ENCODE measurements at places on chromosomes 4 and X.

GRCh38 chr4:177699365-177700213 lies 257.4 kb upstream of the AGA start:
- DNase-seq, result no peak

DNA sequence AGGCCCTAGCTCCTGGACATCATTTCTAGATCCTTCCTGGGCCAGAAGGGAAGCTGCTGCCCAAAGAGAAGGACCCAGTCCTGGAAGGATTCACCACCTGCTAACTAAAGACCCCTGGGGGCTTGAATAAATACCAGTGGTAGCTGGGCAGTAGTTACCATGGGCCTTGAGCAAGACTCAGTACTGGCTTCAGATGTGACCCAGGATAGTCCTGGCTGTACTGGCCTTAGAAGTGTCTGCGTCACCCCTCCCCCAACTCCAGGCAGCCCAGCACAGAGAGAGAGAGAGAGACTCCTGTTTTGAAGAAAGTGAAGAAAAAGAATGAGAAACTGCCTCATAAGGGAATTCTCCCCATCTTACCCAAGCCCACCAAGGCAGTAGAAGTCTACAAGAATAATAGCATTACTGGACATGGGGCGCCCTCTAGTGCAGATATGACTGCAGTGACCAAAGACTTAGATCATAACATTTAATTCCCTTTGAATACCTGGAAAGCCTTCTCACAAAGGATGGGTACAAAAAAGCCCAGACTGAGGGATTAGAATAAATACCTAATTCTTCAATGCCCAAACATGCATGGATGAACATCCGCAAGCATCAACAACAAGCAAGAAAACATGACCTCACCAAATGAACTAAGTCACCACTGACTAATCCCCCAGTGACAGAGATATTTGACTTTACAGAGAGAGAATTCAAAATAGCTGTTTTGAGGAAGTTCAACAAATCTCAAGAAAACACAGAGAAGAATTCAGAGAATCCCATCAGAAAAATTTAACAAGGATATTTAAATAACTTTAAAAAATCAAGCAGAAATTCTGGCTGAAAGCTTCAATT lies 171.8 kb downstream of the HNRNPD start:
- peak; percentile 25 for DNase-seq

- DNase-seq, result no peak
Observed at GRCh38 chr4:97577004-97577403, 566.3 kb downstream of the STPG2 start.

- no peak for DNase-seq
Observed at GRCh38 chrX:129404670-129405008, 118.7 kb downstream of the SMARCA1 start.

GRCh38 chrX:63809173-63809572 lies 24.2 kb upstream of the ARHGEF9 start:
- DNase-seq, result no peak

DNA sequence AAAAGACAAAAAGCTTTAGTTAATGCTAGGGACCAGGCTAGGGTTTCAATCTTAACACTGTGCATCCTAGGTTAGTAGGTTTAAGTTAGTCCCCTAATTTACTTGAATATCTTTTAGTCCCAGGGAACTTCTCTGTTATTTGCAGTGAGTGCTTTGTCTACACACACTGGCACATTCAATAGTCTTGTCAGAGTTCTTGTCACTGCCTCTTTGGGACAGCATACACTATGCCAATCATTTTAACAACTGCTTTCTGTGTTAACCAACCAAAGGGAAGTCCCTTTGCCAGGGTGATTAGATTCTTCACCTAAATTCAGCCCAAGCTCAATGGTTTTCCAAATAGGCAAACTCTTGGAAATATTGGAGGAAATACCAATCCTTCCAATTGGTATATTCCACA lies 221.8 kb upstream of the IGFBP7 start:
- no peak for DNase-seq

GRCh38 chr4:17726911-17727310 lies 54.5 kb downstream of the FAM184B start:
- DNase-seq, result no peak

GRCh38 chrX:132594129-132594528 lies 105.3 kb upstream of the MBNL3 start:
- no peak for DNase-seq

DNA sequence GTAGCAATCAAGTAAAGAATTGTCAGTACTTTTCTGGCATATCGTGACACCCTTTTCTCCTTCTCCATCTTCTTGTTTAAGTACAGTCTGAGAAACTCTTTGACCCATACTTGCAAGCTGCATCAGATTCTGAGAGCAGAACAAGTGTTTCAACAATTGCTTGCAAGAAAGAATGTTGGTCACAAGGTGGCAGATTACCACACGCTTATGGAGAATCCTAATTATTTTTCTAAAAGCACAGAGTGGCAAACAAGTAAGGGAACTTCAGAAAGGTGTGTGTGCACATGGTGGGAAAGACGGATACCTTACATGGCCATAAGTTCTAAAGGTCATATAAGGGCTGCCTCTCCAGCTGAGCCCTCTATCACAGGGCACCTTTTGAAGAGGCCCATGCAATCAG lies 136.4 kb upstream of the FGF13 start:
- no peak for DNase-seq

DNA sequence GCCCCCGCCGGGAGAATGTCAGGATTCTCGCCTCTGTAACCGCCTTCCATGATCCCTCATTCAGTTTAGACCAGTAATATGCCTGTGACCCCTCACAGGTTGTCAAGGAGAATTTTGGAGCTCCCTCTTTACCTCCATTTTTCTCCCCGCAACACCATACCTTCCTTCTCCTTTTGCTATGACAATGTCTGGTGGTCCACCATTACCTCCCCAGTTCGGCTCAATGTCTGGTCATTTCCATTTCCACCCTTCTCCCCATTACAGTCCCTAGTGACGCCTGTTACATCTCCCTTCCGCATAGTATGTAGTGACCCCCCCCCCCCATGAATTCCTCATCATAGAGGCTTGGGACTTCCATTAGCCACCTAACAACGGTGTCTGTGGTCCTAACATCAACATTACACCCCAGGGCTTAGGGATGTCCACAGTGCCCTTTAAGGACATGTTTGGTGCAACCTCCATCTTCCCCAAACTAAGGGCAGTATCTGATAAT lies 700 bp downstream of the ARAF start:
- DNase-seq, result no peak

DNA sequence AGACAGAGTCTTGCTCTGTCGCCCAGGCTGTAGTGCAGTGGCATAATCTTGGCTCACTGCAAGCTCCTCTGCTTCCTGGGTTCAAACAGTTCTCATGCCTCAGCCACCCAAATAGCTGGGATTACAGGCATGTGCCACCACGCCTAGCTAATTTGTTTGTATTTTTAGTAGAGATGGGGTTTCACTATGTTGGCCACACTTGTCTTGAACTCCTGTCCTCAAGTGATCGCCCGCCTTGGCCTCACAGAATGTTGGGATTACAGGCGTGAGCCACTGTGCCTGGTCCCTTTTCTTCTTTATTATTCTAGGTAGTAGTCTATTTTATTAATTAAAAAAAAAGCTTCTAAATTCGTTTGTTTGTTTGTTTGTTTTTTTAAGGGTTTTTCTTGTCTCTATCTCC lies 59.1 kb downstream of the SLAIN2 start:
- DNase-seq, result no peak

GRCh38 chr4:79399076-79399475 lies 9.0 kb downstream of the GK2 start:
- DNase-seq, result no peak

GRCh38 chr4:52870225-52870624 lies 8.1 kb downstream of the RASL11B start:
- DNase-seq, result no peak

GRCh38 chr4:30116401-30116800 lies 603.8 kb upstream of the PCDH7 start:
- DNase-seq, result no peak

DNA sequence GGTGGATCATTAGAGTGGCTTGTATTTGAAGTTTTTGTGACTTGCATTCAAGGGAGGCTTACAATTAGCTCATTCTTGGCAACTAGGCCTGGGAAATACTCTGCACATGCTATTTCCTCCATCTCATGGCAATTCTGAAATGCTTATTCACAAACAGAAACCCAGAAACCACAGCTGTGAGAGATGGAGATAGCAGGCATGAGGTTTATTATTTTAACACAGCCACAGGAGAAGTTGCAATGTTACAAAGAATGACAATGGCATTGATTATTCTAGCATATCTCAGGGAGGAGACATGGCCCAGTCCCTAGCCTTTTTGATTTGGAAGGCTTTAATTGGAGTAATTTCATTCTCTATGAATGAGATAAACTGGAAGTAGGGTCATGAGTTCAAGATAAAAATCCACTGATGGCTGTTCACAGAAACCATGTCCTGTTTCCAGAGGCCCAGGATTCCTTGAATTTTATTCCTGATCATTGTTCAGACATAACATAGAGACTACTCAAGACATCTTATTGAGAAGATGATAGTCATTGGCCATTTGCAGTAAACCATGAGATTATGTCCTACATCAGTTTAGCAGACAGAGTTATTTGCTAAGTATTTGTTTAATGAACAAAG lies 123.9 kb downstream of the MID1 start:
- no peak for DNase-seq

All from effector memory CD4-positive, alpha-beta T cell (primary cell).